NCI-H2029 treated with DMSO at 0.1 percent for 48 hours (cell line): ENCODE measurements at places on chromosomes 16 and 17.

DNA sequence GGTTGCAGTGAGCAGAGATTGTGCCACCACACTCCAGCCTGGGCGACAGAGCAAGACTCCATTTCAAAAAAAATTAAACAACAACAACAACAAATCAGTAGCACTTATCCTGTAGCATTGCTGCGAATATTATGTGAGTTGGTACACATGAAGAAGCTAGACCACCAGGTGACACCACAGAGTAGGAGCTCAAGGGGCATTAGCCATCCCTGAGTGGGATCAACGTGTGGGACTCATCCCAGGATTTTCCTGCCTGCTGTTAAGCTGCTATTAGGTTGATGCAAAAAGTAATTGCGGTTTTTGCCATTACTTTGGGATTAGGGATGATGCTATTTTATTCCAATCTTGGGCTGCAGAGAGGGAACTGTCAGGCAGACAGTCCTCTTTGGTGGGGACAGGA lies 47.2 kb downstream of the OTOA start:
- DNase-seq, result no peak

DNA sequence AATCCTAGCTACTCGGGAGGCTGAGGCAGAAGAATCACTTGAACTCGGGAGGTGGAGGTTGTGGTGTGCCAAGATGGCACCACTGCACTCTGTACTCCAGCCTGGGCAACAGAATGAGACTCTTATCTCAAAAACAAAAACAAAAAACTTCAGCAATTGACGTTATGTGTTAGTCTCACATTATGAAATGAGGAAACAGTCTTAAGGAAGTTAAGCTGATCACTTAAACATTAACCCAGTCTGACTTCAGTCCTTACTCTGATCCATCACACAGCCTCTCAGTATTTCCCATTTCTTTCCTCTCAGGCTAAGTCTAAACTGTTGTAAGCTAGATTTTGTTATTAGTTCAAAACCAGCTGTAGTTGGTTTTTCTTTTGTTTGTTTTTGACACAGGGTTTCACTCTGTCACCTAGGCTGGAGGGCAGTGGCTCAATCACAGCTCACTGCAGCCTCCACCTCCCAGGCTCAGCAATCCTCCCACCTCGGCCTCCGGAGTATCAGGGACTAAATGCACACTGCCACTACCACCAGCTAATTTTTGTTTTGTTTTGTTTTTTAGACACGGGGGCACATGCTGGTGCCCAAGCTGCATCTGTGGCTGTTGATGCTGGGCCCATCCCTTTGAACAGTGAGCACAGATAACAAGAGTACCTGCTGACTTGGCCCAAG lies 6.3 kb downstream of the JPT1 start:
- no peak for DNase-seq

DNA sequence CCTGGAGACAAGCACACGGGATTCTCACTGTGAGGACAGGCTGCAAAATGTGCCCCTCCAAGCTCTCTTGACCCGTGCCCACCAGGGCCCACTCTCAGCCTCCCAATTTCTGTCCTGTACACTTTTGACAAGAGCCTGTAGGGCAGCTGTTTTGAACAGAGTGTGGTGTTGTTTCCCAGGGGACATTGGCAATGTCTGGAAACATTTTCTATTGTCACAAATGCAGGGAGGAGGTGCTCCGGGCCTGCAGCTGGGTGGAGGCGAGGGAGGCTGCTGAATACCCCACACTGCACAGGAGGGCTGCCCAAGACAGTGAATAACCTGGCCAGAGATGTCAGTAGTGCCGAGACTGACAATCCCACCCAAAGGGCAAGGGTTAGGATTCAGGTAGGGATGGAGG lies 10.5 kb downstream of the CEP295NL start:
- no peak for DNase-seq

DNA sequence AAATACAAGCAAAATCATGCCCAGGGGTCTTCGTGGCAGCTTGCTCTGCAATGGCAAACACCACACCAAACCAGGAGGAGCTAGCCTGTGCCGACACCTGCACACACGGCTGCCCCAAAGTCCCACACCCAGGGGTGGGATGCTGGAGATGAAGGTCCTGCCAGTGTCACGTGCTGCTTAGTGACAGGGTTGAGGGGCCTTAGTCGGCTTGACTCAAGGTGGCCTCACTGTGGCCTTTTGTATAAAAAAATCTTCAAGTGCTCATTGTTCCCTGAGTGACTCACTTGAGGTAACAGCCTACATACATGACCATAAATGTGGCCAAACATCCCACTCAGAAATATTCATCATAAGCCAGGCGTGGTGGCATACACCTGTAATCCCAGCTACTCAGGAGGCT lies 7.3 kb downstream of the TRIM65 start:
- no peak for DNase-seq

- no peak for DNase-seq
These were observed 3.9 kb downstream of the TIMM22 start for GRCh38 chr17:1000597-1001461.

- no peak for DNase-seq
These were observed 76.3 kb downstream of the TANC2 start for GRCh38 chr17:63042256-63042812.

GRCh38 chr16:4498546-4499195 lies 22.5 kb downstream of the HMOX2 start:
- no peak for DNase-seq

DNA sequence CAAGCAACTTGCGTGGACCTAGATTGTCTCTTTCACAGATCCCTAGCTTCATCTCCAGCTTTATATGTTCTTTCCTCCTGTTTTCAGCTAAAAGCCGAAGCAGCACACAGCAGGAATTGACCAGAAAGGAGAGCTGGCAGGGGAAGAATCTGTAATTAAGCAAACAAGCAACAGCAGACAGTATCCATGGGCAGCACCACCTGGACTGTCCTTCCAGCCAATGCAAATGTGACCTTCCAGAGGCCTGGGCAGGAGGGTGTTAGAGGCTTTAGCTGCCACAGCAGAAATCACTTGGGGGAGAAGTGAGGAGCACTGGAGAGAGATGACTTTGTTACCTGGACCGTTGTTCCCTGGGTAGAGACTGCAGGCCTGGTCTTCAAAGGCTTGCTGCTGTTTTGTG lies 427.6 kb upstream of the GOT2 start:
- DNase-seq, result no peak

- DNase-seq, result no peak
These were observed at the start of gene NTN3 for GRCh38 chr16:2471016-2471652. TSS of gene NTN3 (plus strand) at chr16:2471297. CDS start at chr16:2471702, 405 bp downstream.

GRCh38 chr16:35146723-35147458 lies 1687.5 kb downstream of the TP53TG3F start:
- no peak for DNase-seq

DNA sequence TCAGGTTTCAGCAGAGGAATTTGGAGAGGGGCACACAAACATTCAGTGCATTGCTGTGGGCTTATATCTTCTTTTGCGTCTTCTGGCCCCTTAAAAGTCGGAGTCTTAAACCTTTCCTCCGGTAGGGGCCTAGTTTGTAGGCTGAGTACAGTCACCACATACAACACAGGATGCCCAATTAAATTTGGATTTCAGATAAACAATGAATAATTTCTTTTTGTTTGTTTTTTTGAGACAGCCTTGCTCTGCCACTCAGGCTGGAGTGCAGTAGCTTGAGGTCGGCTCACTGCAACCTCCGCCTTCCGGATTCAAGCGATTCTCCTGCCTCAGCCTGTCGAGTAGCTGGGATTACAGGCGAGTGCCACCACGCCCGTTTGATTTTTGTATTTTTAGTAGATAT lies 26.7 kb upstream of the ADORA2B start:
- DNase-seq, result no peak

DNA sequence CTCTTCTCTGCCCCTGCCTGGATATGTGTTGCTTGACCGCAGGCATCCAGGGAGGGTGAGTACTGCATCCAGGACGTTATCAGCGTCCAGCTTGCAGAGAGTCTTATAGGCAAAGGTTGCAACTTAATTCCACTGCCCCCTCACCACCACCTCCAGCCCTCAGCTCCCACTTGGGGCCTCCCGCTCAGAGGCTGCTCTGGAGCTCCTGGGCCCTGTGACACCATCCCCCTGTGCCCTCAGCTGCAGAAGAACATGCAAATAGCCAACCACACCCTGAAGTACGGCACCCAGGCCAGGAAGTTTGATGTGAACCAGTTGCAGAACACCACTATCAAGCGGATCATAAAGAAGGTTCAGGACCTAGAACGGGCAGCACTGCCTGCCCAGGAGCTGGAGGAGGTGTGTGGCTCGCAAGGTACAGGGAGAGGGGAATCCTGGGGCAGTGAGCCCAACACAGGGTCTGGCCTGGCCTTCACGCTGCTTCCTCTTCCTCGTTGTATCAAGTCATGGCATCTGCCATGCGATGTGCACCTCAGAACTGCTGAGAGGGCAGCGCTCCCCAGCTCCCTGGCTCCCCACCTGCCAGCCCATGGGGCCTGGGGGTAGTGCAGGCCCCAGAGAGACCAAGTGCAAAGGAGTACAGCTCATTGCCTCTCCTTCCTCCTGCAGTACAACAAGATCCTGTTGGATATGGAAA lies 9.6 kb downstream of the ACE start:
- DNase-seq, result no peak

DNA sequence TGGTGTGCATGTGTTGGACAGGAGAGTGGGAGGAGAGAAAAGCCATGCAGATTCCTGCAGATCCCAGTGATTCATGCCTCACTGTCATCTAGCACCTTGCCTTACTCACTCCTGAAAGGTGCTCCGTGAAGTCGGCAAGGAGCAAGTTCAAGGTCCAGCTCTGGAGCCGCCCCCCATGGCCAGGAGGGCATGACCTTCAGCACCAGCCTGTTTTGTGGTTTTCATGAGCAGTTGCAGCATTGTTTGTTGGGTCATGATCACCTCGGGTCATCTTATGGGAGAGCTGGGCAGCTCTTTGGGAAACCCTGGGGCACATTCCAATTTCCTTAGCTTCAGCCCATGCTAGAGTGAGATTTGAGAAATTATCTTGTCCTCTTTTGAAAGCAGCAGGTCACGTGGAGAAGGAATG lies 137.5 kb upstream of the IRX3 start:
- DNase-seq, result no peak

GRCh38 chr16:72131036-72131435 lies 37.4 kb downstream of the DHX38 start:
- no peak for DNase-seq

GRCh38 chr16:11252482-11252931 lies 3.5 kb downstream of the SOCS1 start:
- no peak for DNase-seq

- DNase-seq, result no peak
These were observed at the start of gene NEURL4 for GRCh38 chr17:7328840-7329373. TSS of gene NEURL4 (minus strand) at chr17:7329335. CDS start at chr17:7329312, 23 bp downstream.

DNA sequence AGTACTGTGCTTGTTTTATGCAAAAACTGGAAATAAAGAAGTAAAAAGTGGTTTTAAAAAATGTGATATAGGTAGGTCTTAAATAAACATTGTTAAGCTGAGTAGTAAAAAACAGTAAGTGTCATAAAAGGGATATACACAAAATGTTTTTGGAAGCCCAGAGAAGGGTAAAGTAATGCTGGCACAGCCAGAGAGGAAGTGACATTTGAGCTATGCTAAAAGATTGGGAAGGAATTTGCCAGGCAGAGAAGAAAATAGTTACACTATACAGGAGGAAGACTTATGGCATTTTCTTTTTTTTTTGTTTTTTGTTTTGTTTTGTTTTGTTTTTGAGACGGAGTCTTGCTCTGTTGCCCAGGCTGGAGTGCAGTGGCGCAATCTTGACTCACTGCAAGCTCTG lies 40.8 kb upstream of the TAOK1 start:
- no peak for DNase-seq

DNA sequence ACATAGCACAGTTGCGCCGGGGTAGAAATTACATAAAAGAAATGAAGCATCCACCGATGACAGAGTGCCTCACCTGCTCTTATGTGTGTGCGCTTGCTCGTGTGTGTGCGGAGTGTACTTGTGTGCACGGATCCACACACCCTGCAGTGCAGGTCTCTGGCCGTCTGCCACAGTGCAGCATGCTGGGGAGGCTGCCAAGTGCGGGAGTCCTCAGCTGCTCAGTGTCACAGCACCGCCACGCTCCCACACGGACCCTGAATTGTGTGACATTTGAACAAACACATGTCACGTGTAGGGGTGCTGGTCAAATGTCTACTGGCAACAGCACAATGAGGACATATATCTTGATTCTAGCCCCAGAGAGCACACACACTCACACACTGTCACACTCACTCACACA lies 243.0 kb upstream of the MYOCD start:
- DNase-seq, result no peak

GRCh38 chr17:45345554-45346215 lies 28.9 kb upstream of the MAP3K14 start:
- DNase-seq, result no peak

- no peak for DNase-seq
These were observed 21.3 kb downstream of the NECAB2 start for GRCh38 chr16:83989300-83989699.

- no peak for DNase-seq
These were observed 4.7 kb upstream of the PRKAR1A start for GRCh38 chr17:68507576-68507975.

GRCh38 chr17:44940317-44940716 lies 7.3 kb downstream of the KIF18B start:
- DNase-seq, result no peak

GRCh38 chr17:77354670-77355455 lies 214.1 kb downstream of the SEC14L1 start:
- DNase-seq, result no peak

DNA sequence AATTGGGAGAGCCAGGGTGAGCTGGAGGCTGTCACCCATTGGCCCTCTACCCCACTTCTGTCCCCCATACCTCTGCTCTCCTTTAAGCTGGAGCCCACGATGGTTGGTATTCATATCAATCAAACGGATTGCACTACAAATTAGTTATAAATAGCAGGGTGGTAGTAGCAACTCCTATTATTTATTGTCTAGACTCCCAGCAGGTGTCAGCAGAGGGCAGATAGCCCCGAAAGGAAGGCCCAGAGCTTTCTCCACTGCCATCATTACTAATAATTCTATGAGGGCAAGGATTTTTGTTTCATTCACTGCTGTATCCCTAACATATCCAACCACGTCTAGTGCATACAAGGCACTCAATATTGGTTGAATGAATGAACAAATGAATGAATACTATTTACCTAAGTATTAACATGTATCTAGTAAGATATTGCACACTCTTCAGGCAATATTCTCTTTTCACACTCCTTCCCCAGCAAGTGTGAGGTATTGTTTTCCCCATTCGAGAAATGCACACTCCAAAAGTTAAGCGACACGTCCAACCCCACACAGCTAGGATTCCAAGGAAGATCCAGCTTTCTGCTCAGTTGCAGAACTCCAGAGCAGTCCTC lies 6.3 kb downstream of the C17orf50 start:
- peak; percentile 4 for DNase-seq
